Upper lobe of right lung (tissue), 1 donor: ENCODE measurements at places on chromosomes 3 and 15. TPM values are rescaled to one million over a fixed set of nuclear protein-coding genes. Genes with fewer than 3 reads are reported as not detected.
A peak's percentile ranks its signal among the peaks of the same experiment; 100 is the strongest.

The CRTAP gene
- total RNA-seq = 221 TPM

DNA sequence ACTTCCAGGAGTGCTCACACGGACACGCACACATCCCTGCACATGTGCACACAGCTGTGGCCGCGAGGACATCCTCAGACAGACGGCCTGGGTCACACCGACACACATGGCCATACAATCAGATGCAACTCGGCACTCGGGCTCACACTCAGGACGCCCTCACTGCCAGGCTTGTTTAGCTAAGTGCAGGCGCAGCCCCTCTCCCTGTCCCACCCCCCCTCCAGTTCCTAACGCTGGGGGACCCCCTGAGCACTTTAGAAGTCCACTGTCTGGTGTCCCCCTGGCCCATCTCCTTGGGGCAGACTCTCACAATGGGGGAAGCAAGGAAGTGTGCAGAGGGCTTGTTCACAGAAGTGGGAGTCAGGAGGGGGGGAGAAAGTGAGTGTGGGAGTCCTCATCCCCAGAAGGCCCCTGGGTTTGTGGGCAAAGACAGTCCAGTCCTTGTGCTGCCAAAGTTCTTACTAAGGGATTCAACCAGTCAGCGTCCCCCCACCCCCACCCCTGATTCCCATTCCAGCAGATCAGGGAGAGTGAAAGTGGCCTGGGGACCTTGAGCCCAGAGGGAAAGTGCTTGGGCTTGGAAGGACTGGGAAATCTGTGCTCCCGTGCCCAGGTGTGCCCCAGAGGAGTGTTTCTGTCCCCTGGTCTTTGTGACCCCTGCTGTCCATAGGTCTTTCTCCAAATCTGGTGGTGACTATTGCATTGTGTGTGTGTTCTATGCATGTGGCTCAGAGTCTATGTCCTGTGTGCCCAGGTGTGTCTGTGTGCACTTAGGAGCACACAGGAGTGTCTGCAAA is 767 bp upstream of the GATA2 start:
- H3K27me3 ChIP-seq = peaks cover 93% of the 10 kb centered on the region
- no peak overlapping the region for H3K27ac ChIP-seq
- no peaks in the 10 kb centered on the region for H3K36me3 ChIP-seq
- DNase-seq = peak; percentile 48
- peak overlapping the region; percentile 60 for H3K4me3 ChIP-seq

- peaks cover 18% of the 10 kb centered on the region for H3K36me3 ChIP-seq
- no peak for DNase-seq
- H3K4me1 ChIP-seq = peaks cover 4% of the 10 kb centered on the region
- H3K4me3 ChIP-seq = no peak overlapping the region
- H3K27ac ChIP-seq = no peak overlapping the region
- no peaks in the 10 kb centered on the region for H3K27me3 ChIP-seq
Observed at GRCh38 chr3:186540835-186541226, 3.3 kb downstream of the CRYGS start.

DNA sequence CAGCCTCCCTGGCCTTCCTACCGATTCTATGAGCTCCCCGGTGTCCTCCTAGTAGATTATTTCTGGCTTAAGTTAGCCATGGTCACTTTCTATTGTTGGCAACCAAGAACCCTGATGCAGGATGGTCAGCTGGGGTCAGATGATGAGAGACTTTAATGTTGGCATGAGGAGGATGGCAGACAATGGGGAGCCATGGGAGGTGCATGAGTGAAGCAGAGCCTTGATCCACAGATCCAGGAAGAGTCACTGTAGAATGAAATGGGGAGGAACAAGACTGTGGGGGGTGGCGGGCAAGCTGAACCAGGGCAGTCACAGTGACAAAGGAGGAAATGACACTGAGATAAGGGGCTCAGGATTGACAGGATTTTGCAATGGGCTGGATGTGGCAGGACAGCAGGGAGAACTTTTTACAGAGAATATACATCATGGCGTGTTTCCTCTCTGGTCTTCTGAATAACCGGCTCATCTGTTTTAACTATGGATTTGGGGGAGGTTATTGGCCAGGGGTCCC is 60.9 kb downstream of the RPLP1 start:
- H3K4me1 ChIP-seq = no peaks in the 10 kb centered on the region
- H3K4me3 ChIP-seq = no peak overlapping the region
- DNase-seq = no peak
- peaks cover 7% of the 10 kb centered on the region for H3K27me3 ChIP-seq

DNA sequence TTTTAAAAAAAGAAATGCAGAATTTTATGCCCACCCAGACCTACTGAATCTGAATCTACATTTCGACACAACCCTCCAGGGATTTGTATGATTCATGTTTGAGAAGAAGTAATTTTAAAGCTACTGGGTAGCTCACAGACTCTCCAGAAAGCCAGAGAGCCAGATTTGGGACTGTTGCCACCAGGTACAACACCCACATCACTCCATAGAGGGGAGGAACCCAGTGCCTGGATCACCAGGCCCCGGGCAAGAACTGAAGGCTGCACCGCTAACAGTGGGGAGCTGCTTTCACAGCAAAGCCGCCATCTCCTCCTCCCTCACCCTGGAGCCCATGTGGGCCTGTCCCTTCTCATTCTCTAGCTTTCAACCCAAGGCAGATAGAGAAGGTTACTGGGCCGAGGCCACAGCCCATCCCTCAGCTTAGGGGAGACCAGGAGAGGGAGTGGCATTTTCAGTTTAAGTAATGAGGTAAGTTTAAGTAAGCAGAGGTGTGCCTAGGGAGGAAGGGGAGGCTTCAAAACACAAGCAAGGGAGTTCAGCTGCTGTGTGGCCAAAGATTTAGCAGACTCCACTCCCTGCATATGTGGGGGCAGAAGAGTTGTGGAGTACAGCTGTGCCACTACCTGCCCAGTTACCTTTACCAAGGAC is 109.8 kb downstream of the IL12A start:
- H3K4me1 ChIP-seq = no peaks in the 10 kb centered on the region
- DNase-seq = no peak
- no peaks in the 10 kb centered on the region for H3K27me3 ChIP-seq
- H3K4me3 ChIP-seq = no peak overlapping the region
- H3K36me3 ChIP-seq = no peaks in the 10 kb centered on the region
- no peak overlapping the region for H3K27ac ChIP-seq

- no peaks in the 10 kb centered on the region for H3K27me3 ChIP-seq
- no peaks in the 10 kb centered on the region for H3K4me1 ChIP-seq
- no peaks in the 10 kb centered on the region for H3K36me3 ChIP-seq
Observed at GRCh38 chr3:64936556-64936955, 248.8 kb upstream of the ADAMTS9 start.

DNA sequence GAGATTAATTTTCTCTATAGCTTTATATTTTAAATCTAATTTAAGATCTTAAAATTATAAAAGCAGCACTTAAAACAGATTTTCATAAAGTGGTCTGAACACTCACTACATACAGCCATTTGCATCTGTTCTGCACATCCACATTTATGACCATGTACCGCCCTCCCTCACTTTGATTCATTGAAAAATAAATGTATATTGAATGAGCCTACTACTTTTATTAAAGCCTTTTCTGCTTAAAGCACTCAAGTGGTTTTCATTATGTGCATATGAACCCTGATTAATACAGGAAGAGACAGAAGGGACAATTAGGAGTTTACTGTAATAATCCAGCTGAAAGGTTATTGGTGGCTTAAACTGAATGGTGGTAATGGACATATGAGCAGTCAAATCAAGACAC is 129.4 kb downstream of the DLG1 start:
- no peaks in the 10 kb centered on the region for H3K36me3 ChIP-seq
- no peak overlapping the region for H3K27ac ChIP-seq
- H3K4me1 ChIP-seq = no peaks in the 10 kb centered on the region
- H3K27me3 ChIP-seq = no peaks in the 10 kb centered on the region
- no peak for DNase-seq

DNA sequence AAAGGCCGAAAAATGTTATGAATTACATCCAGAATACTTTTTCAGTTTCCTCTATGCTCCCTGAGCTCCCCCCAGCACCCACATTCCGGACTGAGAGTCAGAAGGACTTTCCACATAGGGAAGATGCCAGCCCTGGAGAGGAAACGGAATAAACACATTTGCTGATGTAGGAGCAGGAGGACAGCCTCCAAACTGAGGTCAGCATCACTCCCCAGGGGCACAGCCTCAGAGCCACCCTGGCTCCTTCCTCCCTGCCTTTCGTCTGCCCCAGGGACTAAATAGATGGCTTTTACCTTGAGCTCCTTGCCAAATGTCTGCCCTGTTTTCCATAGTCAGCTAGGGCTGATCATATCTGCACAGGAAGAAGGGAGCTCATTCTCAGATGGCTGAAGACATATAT is 22.6 kb upstream of the SLCO2A1 start:
- peaks cover under 1% of the 10 kb centered on the region for H3K4me1 ChIP-seq
- no peaks in the 10 kb centered on the region for H3K36me3 ChIP-seq
- H3K4me3 ChIP-seq = no peak overlapping the region
- no peaks in the 10 kb centered on the region for H3K27me3 ChIP-seq

The TEX55 gene
- total RNA-seq = not detected

- H3K4me1 ChIP-seq = no peaks in the 10 kb centered on the region
- DNase-seq = no peak
- no peaks in the 10 kb centered on the region for H3K36me3 ChIP-seq
- no peaks in the 10 kb centered on the region for H3K27me3 ChIP-seq
- no peak overlapping the region for H3K27ac ChIP-seq
Observed at GRCh38 chr3:38353151-38353550, 6.6 kb downstream of the XYLB start.

DNA sequence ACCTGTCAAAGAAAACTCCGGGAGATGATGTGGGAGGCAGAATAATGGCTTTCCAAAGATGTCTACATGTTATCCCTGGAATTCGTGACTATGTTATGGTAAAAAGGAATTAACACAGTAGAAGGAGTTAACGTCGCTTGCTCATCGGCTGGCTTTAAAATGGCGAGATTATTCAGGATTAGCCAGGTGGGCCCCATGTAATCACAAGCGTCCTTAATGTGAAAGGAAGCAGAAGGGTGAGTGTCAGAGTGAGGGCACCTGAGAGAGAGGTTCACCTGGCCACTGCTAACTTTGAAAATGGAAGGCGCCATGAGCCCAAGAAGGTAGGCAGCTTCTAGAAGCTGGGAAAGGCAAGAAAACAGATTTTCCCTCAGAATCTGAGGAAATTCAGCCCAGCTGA is 557.2 kb downstream of the EPHB1 start:
- H3K4me1 ChIP-seq = no peaks in the 10 kb centered on the region
- no peaks in the 10 kb centered on the region for H3K27me3 ChIP-seq
- DNase-seq = no peak

- DNase-seq = no peak
- no peak overlapping the region for H3K27ac ChIP-seq
- H3K36me3 ChIP-seq = no peaks in the 10 kb centered on the region
- H3K4me3 ChIP-seq = no peak overlapping the region
- peaks cover 32% of the 10 kb centered on the region for H3K4me1 ChIP-seq
Observed at GRCh38 chr3:124116906-124117305, 125.0 kb upstream of the ROPN1 start.

- DNase-seq = no peak
- no peak overlapping the region for H3K27ac ChIP-seq
- H3K4me3 ChIP-seq = no peak overlapping the region
- no peaks in the 10 kb centered on the region for H3K27me3 ChIP-seq
- no peaks in the 10 kb centered on the region for H3K4me1 ChIP-seq
Observed at GRCh38 chr3:18744472-18744871, 319.3 kb upstream of the SATB1 start.

DNA sequence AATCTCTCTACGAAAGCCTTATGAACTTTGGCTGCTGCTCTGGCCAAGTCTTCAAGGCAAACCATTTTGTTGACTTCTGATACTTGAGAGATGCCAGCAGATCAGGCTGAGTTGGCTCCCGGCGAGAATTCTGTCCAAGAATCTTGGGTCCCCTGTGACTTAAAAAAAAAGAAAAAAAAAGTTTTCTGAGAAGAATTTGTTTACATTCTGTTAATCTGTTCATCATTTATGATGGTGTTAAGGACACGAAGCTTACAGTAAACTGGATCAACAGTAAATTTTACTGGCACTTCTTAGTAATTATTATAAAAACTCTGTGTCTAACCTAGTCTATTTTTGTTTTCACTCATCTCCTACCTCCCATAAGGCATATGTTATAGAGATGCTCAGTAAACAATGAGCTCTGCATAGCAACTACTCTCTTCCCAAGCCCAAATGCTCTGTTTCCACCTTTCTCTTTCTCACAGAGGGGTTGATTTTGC is 320.9 kb upstream of the RASGRP1 start:
- no peaks in the 10 kb centered on the region for H3K36me3 ChIP-seq
- DNase-seq = no peak
- H3K27ac ChIP-seq = peak overlapping the region; percentile 48

The CRYBG3 gene
- 25.5 TPM for total RNA-seq

DNA sequence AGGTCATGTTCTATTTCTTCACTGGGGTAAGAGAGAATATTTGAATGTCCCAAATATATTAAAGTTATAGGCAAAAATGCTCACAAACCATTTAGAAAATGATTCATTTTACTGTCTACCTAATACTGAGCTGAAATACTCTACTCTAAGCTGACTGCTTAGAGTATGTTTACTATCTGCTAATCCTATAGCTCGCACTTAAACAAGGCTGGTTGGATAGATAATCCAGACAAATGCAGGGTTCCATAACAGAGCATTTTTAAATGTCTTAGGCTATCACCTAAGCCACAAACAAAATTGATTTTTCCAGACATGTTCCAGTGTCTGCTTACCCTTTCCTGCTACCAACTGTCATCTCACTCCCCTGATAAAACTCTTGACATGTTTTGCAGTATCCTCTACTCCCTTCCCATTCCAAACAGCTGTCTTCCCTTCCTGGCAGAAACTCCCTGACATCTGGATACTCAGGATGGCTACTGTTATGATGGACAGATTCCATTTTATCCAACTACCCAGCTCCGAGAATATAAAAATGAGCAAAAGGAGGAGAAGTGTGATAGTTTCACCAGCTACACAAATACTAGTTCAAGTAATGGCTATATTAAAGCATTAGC is 1034.7 kb downstream of the FHIT start:
- H3K4me1 ChIP-seq = no peaks in the 10 kb centered on the region
- DNase-seq = no peak
- H3K27ac ChIP-seq = no peak overlapping the region
- H3K27me3 ChIP-seq = no peaks in the 10 kb centered on the region
- H3K36me3 ChIP-seq = no peaks in the 10 kb centered on the region

The C15orf62 gene
- 0.96 TPM for total RNA-seq

- no peaks in the 10 kb centered on the region for H3K4me1 ChIP-seq
- DNase-seq = no peak
- no peaks in the 10 kb centered on the region for H3K27me3 ChIP-seq
- H3K4me3 ChIP-seq = no peak overlapping the region
- H3K27ac ChIP-seq = no peak overlapping the region
Observed at GRCh38 chr3:63333815-63334214, 55.7 kb downstream of the SYNPR start.

The CISH gene
- 71.6 TPM for total RNA-seq
